Erythroblast (primary cell): ENCODE measurements at places on chromosomes 3 and 15.

GRCh38 chr3:146138902-146139301 is 22.1 kb downstream of the PLOD2 start:
- DNase-seq: no peak

- DNase-seq: no peak
Measured at GRCh38 chr3:11187681-11188080, 33.4 kb downstream of the HRH1 start.

- DNase-seq: no peak
Measured at GRCh38 chr3:72186400-72186855, 401.5 kb upstream of the PROK2 start.

DNA sequence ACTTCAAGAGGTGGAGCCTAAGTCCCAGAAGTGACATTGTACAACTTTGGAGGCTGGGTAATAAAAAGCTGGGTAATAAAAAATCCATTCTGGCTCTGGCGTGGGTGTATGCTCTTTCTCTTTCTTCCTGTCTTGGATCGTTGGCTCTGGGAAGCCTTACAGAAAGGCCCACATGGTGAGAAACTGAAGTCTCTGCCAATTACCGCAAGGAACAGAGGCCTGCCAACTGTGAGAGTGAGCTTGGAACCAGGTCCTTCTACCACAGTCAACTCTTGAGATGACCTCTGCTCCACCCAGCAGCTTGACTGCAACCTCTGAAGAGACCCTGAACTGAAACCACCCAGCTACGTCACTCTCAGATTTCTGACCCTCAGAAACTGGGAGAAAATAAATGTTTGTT is 51.0 kb downstream of the NR2F2 start:
- DNase-seq: no peak

DNA sequence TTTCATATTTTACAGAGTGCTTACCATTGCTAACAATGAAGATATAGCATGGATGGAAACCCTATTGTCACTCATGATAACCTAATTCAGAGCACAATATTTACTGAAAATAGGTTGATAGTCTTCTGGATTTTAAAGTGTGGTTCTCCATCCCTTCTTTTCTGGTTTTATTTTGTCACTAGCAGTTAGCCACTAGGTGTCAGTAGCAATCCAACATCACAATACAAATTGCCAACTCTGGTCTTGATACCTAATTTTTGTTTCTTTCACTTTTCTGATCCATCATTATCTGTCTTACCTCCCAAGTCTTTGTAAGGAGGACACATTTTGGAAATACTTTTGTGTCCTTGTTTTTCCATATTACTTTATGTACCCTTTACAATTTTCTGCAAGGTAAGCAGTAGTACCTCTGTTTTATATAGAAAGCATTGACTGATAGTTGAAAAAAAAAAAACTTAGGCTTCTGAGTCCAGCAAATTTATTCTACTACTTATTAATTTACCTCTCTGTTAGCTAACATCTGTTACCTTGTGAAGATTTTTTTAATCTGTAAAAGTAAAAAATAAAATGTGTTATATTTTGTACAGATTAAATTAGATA is 28.3 kb upstream of the CRYBG3 start:
- DNase-seq: peak; percentile 73

DNA sequence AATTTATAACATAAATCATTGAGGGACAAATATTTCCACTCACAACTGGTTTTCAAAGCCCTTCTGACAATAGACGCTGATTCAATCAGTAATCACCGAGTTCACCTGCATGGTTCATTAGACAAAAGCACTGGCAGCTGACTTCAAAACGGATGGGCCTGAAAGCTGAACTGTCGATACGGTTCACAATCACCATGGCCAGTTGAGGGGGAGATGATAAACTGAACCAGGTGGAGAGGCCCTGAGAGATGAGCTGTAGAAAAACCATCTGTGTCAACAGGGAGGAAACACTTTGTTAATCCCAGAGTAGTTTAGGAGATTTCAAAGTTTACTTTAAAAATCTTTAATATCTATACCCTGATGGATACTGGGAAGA is 75.0 kb downstream of the PEX5L start:
- no peak for DNase-seq

DNA sequence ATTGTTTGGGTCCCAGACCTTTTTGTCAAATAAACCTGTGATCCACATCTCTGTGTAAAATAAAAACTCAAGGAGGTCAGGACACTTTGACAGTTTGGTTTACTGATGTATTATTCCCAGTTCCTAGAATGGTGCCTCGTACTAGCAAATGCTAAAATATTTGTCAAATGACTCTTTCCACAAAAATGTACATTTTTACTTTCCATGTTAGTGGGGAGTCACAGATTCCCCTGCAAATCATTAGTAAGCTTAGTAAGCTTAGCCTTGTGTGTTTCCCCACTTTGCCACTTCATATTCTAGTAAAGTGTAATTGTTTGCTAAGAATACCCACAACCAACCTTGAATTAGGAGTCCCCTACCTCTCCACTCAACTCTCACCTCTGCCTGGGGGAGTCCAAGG is 2.4 kb upstream of the MAGI1 start:
- no peak for DNase-seq

DNA sequence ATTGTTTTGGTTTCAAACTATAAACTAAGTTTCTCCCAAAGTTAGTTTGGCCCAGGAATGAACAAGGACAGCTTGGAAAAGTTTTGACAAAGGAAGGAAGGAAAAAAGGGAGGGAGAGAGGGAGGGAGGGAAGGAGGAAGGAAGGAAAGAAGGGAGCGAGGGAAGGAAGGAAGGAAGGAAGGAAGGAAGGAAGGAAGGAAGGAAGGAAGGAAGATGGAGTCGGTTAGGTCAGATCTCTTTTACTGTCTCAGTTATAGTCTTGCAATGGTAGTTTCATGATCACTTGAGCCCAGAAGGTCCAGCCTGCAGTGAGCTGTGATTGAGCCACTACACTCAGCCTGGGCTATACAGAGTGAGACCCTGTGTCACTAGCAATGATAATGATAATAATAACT is 12.3 kb upstream of the UBXN7 start:
- DNase-seq: no peak

DNA sequence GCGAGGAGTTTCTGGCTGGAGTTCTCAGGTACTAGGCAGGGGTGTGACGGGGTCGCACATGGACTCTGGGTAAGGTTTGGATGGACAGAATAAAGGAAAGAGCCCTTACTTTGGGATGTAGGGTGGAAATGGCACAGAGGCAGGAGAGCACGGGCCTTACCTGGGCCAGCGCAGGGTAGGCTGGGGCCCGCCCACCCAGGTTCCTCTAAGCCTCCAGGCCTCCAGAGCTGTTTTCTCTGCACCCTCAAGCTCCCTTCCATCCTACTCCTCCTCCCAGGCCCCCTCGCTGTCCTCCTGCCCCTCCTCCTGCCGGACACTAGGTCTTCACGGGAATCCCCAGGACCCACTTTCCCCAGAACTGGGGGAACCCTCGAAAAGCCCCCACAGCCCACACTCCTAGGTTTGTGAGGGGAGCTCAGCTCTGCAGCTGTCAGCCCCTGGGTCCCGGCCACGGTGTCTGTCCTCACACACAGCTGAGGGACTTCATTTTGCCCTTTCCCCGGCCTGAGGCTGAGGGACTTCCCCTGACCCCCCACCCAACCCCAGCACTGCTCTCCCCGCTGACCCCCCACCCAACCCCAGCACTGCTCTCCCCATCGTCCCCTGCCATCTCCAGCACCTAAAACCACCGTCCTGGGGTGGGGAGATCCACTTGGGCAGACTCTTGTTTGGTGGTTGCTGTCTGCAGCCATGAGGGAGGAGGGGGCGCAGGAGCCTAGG is 53.0 kb upstream of the PCSK6 start:
- no peak for DNase-seq

DNA sequence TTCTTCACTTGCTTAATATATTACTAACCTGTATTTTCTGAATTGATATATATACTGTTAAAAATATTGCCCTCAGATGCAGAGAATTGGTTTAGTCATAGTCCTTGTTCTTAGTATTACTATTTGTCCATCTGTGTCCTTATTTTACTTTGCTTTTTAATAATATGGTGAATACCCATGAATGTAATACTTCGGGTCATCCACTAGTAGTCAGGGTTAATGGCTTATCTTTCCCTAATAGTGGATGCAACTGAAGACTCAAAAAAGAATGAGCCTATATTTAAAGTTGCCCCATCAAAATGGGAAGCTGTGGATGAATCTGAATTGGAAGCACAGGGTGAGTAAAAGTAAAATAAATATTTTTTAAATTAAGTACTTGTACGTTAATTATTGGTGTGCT is 36.5 kb downstream of the U2SURP start:
- peak; percentile 28 for DNase-seq

- peak; percentile 61 for DNase-seq
Measured at GRCh38 chr3:158103081-158103886, 2.9 kb downstream of the SHOX2 start.

- no peak for DNase-seq
Measured at GRCh38 chr15:88342666-88343065, 86.1 kb upstream of the NTRK3 start.

GRCh38 chr3:129432671-129433070 is 4.2 kb upstream of the EFCAB12 start:
- no peak for DNase-seq

DNA sequence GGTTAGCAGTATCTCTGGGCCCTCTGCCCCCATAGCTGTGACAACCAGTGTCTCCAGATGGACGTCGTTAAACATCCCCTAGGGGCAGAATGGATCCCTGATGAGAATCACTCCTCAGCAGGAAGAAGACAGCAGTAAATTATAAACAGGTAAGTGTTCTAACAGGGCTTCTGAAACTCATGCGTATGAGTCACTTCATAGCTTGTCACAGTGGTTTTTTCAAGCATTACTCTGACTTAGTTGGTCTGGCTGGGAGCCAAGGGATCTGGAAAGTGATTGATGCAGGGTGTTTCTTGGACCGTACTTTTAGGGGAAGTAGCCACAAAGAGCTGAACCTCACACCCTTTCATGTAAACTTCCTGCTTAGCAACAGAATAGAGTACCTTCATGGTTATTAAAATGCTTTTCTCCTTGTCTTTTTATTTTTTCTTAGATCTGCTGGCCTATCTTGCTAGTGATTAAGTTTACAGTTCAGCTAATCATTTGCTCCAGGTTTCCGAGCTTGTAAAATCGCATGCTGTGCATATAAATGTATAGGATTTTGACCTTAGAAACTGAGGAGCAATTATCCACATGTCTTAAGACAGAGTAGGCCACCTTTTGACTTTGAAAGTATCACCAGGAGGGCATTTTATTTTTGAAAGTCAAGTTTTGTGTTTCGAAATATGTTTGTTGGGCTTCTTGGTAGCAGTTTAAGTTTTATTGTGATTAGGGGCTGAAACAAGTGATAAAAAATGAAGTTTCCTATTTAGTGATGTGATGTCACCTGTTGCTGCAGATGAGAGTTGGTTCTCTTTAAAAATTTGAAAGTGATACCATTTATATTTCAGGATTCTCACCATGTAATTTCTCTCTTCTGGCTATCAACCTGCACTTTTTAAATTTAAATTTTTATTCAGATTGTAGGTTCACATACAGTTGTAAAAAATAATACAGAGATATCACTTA is 333.9 kb downstream of the PTPRG start:
- peak; percentile 0 for DNase-seq

DNA sequence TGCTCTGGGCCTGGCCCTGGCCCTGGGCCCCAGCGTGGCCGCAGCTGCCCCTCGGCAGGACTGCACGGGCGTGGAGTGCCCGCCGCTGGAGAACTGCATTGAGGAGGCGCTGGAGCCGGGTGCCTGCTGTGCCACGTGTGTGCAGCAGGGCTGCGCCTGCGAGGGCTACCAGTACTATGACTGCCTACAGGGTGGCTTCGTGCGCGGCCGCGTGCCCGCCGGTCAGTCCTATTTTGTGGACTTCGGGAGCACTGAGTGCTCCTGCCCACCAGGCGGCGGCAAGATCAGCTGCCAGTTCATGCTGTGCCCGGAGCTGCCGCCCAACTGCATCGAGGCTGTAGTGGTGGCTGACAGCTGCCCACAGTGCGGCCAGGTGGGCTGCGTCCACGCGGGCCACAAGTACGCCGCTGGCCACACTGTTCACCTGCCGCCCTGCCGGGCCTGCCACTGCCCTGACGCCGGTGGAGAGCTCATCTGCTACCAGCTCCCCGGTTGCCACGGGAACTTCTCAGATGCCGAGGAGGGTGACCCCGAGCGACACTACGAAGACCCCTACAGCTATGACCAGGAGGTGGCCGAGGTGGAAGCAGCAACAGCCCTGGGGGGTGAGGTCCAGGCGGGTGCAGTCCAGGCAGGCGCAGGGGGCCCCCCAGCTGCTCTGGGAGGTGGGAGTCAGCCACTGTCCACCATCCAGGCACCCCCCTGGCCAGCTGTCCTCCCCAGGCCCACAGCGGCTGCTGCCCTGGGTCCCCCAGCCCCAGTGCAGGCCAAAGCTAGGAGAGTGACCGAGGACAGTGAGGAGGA is 21.7 kb downstream of the FBLN2 start:
- no peak for DNase-seq

- peak; percentile 72 for DNase-seq
Measured at GRCh38 chr3:99172736-99173657, 271.5 kb upstream of the DCBLD2 start.

DNA sequence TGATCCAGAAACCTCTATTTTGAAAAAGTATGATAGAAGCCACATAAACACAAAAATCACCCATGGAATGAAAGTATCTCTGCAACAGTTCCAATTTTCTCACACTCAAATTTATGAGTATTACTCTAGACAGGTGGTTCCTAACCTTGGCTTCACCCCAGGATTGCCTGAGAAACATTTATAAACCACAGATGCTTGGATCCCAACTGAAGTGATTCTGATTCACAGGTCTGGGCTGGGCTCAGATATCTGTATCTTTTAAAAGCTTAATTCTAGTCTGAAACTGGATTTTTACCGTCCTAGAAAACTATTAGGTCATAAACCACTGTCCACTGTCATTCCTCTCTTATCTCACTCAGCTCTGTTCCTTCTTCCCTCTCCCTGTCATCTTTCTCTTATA is 7.4 kb upstream of the SST start:
- no peak for DNase-seq

DNA sequence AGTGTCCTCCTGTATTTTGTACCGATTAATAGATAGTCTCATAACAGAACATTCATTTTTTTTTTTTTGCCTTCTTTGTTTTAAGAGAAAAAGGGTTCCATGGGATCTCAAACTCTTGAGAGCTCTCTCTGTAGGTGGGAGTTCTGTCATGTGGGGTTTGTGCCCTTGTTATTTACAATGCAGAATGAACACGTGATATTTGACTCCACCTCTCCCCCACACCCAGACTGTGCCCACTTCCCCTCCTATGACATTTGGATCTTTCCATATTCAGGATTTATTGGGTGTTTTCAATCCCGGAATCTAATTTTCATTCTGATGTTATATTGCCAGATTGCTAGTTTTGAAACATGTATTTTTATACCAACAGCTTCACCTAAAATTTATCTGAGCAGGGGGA is 49.5 kb downstream of the ARPP21 start:
- DNase-seq: no peak
